ENCODE measurements at places on chromosomes 6 and 20.

GRCh38 chr20:3276680-3277015 lies 37.7 kb upstream of the SLC4A11 start:
- no peak for ATAC-seq

GRCh38 chr6:144013486-144013909 lies 5.4 kb upstream of the PLAGL1 start:
- ATAC-seq: peak; percentile 43

GRCh38 chr20:50578778-50579165 lies 68.6 kb downstream of the PTPN1 start:
- ATAC-seq: no peak

GRCh38 chr20:19277381-19277780 lies 64.9 kb downstream of the SLC24A3 start:
- ATAC-seq: no peak

DNA sequence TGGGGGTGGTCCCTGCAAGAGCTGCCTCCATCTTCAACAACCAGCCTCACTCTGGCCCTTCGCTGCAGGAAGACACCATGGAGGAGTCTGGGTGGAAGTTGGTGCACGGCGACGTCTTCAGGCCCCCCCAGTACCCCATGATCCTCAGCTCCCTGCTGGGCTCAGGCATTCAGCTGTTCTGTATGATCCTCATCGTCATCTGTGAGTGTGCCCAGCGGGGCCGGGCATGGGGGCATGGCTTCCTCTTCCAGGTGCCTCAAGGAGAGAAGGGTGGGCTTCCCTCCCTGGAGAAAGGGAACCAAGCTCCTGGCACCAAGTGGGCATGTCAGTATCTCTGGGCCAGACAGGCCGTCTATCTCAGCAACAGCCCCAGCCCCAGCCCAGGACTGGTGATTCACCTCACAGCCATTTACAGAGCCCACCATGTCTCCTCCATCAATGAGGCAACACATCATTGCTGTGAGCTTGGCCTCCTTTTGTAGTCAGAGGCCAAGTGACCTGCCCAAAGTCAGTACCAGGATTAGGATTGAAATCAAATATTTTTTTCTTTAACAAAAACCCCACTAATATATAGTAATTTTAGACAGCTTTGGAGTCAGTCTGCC lies 40.2 kb downstream of the TM9SF4 start:
- ATAC-seq: no peak

DNA sequence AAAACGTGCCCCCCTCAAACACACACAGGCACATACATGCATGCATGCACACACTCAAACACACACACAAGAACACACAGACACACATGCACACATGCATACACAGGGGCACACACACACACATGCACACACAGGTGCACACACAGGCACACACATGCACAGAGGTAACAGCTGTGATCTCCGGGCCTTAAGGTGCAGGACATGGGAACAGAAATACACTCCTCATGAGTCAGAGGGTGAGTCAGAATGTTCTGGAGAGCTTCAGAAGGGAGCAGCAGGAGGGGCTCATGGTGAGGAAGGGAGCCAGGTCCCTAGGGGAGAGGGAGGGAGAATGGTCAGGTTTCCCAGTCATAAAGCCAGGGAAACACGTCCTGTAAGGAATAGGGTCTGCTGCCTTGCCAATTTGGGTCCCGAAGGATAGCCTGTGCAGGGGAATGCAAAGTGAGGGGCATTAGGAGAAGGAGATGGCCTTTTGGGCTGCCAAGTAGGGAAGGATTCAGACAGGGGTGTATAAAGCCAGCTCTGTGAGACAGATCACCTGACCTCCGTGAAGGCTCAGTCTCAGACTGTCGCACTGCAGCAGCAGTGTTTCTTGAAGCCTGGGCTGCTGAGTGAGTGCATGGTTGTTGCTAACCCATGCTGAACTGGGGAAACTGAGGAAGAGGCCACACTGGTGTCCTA lies 123.9 kb downstream of the MAFB start:
- ATAC-seq: no peak

DNA sequence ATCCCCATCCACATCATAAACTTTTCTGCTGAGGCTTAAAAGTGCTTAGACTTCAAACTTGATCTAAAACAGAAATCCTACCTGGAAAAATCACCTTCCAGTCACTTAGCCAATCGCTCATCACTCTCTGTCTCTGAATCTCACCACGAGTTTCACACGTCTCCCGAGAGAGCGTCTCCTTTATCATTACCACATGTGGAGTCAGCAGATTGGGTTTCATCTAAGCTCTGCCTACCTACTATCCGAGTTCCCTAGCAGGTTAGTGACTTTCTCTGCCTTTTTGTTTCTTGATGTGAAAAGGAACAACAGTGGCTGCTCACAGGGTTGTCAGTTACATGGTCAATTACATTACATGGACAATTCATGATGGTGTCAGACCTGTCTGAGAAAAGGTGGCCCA lies 286.2 kb downstream of the ESR1 start:
- ATAC-seq: no peak

GRCh38 chr6:105596284-105596755 lies 193.4 kb upstream of the PREP start:
- ATAC-seq: peak; percentile 66

DNA sequence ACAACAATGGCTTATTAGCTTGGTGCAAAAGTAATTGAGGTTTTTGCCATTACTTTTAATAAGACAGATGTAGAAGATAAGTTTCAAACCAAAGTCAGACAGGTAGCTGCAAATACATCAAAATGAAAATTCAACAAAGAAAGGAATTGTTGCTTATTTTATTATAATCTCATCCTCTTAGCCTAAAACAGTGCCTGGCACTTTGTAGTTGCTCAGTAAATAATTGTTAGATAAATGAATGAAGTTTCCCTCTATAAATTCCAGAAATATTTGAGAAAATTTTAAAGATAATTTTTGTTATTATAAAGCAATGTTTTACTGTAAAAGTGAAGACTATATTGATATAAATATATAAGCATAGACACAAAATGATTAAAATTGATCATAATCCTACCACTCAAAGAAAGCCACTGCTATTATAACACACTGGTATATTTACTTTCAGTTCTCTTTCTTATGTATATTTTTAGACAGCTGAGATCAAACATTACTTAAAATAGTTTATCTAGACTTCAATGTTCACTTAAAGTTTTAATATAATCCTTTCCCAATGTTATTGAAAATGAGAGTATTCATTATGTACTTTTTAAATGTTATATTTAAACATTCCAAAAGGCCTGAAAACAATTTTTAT lies 42.5 kb downstream of the SESN1 start:
- ATAC-seq: no peak

GRCh38 chr6:150646228-150646627 lies 46.5 kb downstream of the PLEKHG1 start:
- ATAC-seq: no peak
